Endothelial cell of umbilical vein (primary cell): ENCODE measurements at places on chromosomes 11 and 22.

GRCh38 chr22:37519268-37520195 lies at the start of gene CARD10:
CARD10 (minus strand) TSS chr22:37519415; CDS start chr22:37519200, 215 bp downstream.
- DNase-seq, result peak; percentile 33

GRCh38 chr22:29030618-29031226 lies 30.9 kb downstream of the C22orf31 start:
- DNase-seq, result peak; percentile 82

DNA sequence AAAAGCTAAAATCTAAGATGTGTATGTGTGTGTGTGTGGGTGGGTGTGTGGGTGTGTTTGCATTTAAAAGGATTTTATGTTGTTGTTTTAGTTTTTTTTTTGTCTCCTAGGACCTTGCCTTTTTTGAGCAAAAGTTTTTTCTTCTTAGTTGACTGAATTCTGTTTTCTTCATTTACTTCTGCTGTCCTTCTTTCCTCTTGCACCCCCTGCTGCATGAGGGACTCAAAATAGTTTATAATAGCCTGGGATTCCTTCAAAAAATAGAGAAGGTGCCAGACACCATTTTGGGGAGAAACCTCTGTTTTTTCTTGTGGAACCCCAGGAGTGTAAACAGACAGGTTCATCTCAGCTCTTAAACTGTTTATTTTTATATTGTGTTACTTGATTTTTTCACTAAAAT lies 817.7 kb downstream of the TBC1D22A start:
- DNase-seq, result no peak

DNA sequence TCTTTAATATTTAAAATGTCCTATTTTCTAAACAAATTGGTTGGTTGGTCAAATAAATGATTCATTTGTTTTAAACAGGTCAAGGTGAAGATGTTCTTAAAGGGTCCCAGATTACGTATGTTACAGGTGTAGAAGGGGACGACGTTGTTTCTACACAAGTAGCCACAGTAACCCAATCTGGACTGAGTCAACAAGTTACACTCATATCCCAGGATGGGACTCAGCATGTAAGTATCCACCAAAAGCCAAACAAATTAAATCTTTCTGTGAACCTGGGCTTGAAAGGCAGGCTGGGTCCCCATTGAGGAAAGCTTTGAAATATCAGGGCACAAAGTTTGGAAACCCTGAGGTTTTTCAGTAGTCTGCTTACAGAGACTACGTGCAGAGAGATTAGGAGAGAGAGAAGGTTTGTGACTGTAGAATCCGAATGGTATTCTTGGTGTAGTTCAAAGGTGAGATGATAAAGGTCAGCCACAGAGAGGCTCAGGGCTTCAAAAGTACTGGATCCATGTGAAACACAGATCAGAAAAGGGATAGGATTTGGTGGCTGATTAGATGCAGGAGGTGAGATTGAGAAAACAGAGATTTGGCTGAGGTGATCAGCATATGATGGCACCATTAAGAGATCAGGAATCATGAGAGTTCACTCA lies 51.7 kb downstream of the ZNF143 start:
- DNase-seq, result no peak

DNA sequence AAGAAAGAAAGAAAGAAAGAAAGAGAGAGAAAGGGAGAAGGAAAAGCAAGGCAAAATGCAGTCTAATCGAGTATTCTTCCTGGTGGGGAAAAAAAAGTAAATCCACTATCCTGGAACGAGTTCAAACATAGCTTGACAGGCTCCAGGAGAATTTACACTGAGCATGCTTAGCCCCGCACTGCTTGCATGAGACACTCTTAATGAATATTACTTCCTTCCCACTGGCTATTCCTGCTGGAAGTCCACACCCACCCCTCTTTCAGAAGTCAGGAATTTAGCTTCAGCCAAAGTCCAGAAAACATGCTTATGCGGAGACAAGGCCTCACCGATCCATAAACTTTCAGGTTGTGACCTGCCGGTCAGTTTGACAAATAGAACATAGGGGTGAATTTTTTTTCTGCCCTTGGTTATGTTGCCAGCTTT lies 251.8 kb upstream of the BLID start:
- peak; percentile 38 for DNase-seq

DNA sequence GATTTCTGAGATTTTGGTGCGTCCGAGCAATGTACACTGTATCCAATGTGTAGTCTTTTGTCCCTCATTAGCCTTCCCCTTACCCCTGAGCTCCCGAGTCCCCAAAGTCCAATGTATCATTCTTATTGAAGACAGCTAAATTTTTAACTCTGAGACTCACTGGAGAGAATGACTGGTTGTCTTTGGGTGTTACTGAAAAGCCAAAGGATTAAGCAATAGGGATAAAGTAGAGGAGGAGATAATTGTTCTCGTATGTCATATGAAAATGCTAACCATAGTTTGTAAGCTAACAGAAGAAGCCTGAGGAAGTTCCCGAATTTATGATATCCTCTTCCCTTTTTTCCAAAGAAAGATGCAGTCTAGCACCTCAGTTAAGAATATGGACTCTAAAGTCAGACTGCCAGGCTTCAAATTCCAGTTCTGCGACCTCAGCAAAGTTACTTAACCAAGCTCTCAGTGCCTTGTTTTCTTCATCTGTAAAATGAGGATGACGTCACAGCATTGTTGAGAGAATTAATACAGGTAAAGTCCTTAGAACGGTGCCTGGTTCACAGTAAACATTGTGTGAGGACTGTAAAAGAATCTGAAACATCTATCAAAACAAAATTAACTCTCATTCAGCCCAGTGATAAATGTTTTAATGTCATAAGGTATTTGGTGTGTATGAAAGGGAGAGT lies 1.6 kb upstream of the MSANTD2 start:
- DNase-seq, result no peak

DNA sequence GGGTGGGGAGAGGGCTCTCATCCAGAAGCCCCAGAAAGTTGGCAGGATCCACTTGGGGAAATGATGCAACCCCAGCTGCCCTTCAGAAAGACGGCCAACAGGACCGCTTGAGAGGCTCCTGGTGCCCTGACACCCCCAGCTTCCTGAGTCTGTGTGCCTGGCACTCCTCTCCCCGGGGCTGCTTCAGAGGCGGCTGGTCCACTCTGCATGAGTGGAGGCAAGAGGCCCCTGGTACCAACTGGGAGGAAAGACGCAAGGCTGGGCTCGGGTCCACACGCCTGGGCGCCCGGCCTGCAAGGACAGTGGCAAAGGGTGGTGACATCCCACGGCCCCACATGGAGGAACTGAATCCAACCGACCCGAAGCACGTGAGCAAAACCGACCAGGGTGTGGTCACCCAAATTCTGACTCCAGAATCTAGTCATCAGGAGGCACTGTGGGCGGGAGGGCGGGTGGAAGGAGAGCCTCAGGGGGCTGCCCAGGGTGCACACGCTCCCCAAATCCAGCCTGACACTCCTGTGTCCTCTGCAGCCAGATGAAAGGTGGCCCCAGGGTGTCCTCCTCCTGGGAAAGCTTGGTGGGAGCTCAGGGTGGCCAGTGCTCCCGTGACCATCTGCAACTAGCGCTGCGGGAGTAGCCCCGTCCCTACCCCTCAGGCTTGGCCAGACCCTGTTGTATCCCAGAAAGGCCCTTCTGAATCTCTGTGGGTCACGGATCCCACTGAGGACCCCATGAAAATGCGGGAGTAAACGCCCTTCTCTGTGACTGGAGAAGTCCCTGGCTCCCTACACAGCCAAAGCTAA lies 3.7 kb downstream of the RNH1 start:
- DNase-seq, result no peak
